ENCODE measurements at places on chromosomes 3 and 15.

DNA sequence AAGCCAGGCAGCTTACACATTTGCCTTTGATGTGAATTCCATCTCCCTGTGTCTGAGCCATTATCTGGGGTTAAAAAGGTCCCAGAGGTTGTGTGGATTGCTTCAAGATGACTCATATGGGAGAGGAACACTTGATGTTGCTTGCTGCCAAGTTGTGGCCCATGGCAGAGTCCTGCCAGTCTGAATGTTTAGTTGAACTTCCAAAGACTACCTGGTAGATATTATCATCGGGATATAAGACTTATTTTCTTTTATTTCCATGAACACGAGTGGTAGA lies 85.6 kb downstream of the TJP1 start:
- no peak for DNase-seq

- DNase-seq, result no peak
Observed at GRCh38 chr3:42911551-42911950, 5.6 kb downstream of the ZNF662 start.

DNA sequence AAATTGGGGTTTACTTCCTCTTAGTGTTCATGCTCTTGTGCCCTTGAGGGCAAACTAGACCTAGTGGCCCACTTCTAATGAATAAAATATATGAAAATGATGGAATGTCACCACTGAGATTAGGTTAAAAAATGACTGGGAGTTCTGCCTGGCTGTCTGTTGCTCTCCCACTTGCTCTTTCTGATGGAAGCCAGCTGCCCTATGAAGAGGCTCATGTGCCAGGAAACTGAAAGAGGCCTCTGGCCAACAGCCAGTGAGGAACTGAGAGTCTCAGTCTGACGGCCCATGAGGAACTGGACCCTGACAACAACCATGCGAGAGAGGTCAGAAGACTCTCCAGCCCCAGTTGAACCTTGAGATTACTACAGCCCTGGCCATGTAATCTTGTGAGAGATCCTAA lies 107.1 kb upstream of the FHIT start:
- DNase-seq, result no peak

- no peak for DNase-seq
Observed at GRCh38 chr3:194617143-194617671, 16.0 kb downstream of the TMEM44 start.

- no peak for DNase-seq
Observed at GRCh38 chr15:84829428-84829827, 12.3 kb downstream of the ALPK3 start.

GRCh38 chr15:70382009-70382749 lies 284.5 kb upstream of the TLE3 start:
- no peak for DNase-seq

DNA sequence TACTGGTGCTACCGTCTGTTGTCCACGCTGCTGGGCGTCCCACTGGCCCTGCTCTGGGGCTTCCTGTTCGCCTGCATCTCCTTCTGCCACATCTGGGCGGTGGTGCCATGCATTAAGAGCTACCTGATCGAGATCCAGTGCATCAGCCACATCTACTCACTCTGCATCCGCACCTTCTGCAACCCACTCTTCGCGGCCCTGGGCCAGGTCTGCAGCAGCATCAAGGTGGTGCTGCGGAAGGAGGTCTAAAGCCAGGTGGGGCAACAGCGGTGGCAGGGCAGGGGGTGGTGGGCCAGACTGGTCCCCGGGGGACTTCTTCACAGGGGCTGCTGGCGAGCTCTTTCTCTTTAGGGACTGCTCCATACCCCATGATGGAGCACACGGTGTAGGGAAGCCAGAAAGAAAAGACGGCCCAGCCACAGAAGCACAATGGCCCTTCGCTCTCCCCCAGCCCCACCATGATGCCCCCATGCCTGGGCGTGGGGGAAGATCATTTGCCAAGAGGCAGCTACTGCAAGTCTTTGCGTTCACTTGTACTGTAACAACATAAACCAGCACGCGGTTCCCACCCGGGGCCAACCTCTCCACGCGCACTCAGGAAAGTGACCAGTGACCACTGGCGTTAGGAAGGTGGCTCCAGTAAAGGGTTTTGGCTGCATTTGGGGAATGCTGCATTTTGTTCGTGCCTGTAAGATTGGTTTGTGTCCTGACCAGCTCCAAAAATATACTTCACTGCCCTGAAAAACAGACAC lies 12.2 kb downstream of the CAV3 start:
- DNase-seq, result no peak

- no peak for DNase-seq
Observed at GRCh38 chr3:10601151-10601856, 95.9 kb upstream of the ATP2B2 start.

- DNase-seq, result no peak
Observed at GRCh38 chr15:100103828-100104227, 237.9 kb downstream of the ADAMTS17 start.

DNA sequence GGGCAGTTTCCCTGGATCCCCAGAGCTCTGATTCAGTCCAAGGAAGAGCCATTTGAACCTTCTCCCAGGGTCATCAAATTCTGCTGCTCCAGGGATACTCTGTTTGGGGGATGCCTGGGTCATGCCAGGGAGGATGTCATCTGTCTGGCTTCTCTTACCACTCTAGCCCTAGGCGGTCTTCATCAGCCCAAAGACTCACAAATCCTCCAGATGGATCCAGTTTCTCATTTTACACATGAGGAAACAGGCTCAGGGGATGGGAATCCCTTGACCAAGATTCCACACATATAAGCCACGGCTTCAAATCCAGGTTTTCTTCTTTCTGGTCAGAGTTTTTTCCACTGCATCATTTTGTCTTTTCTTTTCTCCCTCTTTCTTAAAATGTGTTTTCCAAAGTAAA lies 36.7 kb downstream of the SLC28A1 start:
- DNase-seq, result no peak

DNA sequence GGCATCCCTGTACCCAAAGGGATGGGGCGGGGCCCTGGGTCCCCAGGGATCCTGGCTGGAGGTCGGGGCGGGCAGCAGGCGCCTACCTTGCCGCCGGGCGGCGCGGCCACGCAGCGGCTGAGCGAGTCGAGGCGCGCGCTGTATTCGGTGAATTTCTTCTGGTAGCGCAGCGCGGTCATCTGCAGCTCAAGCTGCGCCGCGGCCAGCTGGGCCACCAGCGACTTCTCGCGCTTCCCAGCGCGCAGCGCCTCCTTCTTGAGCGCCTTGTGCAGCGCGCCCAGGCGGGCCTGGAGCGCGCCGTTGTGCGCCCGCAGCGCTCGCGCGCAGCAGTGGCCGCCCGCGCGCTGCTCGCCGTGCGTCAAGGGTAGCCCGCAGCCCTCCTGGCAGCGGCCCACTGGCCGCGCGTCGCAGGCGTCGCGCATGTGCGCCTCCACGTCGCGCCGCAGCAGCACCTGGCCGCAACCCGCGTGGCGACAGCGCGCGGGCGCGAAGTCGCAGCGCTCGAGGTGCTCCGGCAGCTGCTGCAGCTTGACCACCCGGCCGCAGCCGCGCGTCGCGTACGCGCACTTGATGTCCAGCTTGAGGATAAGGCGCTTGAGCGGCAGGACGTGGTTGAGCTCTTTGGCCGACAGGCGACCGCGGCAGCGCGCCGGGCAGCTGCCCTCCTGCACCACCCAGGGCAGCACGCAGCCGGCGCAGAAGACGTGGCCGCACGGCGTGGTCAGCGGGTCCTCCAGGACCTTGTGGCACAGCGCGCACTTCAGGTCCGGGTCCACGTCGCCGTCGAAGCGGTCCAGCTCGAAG lies 522 bp downstream of the PDZRN3 start:
- DNase-seq, result no peak

DNA sequence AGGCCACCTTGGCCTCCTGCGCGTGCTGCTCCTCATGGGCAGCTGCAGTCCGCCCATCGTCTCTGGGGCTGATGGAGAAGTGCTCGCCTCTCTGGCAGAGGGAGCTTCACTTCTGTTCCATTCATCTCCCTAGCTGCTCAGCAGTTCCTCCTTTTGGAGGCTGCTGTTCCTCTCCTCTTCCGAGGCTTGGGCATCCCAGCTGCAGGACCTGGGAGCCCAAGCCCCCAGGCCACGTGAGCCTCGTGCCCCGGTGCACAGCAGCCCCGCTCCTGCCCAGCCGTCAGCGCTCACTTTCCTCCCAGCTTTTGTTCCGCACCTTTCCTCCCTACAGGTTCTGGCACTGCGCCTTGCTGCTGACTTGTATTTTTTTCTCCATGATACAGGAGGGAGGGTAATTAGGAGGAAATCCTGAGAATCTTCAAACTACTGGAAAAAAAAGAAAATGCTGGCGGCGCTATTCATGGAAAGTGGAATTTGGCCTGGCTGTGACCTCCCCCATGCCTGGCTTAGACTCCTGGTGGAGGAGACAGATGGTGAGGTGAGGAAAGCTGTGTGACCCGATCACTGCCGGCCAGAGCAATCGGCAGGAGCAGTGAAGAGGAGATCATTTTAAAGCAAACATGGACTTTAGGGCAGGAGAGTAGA lies 210.1 kb downstream of the CHST2 start:
- no peak for DNase-seq

DNA sequence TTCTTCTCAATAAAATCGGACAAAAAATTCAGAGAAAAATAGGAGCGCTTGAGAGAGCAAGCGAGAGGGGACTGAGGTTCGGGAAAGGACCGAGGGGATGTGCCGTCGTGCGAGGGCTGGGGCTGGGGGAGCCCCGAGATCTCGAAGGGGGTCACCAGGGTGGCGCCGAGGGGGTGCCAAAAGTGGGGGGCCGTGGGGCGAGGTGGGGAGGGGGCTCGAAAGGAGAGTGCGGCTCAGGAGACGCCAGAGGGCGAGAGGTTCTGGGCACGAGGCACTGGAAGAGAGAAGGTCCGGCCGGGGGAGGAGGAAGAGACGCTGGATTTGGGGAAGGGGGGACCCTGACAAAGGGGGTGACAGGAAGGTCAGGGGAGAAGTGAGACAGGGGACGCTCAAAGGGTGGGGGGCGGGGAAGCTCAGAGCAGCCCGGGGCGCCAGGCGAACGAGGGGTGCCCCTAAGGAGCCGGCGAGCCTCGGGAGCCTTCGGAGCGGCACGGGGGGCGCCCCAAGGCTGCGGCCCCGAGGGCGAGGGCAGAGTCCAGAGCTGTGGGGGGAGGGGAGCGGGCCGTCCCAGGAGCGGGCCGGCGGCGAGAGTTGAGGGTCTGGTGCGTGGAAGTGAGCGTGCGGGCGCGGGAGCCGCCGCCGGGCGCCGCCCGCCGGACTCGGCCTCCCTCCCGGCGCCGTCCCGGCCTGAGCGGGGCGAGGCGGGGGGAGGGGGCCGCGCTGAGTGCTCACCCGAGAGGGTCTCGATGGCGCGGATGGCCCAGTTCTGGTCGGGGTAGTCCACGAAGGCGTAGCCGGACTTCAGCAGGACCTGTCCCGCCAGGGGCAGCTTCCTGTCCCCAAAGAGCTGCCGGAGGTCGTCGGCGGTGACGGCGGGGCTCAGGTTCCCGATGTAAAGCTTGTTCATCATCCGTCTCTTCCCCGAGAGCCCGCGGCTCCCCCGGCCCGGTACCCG lies 514 bp downstream of the IGF2BP2 start:
- DNase-seq, result no peak

DNA sequence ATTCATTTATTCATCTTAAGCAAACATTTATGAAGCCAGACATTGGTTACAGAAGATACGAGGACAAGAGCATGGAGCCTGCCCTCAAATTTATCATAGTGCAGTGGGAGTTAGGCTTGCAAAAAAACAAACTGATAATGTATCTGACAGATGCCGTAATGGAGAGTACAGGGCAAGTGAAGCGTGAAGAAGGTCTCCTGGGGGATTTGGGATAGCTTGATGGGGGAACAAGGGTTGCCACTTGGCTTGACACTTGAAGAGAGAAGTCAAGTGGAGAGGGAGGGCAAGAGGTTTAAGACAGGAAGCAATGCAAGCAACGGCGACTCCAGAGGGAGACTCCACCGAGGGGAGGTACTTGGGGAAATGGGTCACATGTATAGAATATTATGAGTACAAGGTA lies 129.3 kb downstream of the SSR3 start:
- DNase-seq, result no peak

GRCh38 chr3:113210604-113211329 lies 590 bp upstream of the BOC start:
- no peak for DNase-seq

- no peak for DNase-seq
Observed at GRCh38 chr3:53691885-53692284, 154.3 kb downstream of the CHDH start.

GRCh38 chr15:40108061-40108854 lies 421 bp downstream of the BMF start:
- no peak for DNase-seq

DNA sequence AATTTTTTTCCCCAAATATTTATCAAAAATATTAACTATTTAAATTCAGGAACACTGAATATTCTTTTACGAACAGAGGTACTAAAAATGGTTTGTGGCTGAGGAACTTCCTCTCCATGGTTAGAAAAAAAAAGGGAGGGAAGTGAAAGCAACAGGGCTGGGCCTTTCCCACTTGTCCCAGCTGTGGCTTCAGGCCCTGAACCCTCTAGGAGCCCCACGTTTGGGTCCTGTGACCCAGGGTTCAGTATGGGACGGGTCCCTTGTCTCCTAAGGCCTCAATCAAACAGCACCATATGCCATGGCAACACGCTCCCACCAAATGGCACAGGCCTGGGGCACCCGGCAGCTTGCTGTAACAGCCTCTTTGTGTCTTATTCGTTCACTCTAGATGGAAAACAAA lies 32.4 kb downstream of the POC1A start:
- DNase-seq, result no peak

- DNase-seq, result no peak
Observed at GRCh38 chr3:197874653-197875052, 75.3 kb upstream of the RPL35A start.

GRCh38 chr3:43609406-43609805 lies 12.4 kb downstream of the ANO10 start:
- DNase-seq, result no peak

DNA sequence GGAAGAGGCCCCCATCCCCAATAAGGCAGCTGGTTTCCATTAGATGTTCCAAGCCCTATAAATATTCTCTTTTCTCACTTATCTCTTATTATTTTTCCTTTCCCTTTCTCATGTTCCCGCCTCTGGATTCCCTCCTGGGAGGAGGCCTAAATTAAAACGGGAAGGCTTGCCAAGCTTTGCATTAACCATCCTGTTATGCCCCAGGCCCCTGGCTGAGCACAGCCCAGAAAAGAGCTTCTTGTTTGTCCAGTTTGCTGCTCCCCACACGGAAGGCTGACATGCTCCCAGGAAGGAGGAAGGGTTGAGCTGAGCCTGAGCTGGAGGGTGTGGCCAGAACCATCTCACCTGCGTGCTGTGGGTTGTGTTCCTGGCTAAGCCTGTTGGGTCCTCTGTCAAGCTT lies 63.1 kb upstream of the BOC start:
- DNase-seq, result no peak

- DNase-seq, result no peak
Observed at GRCh38 chr3:46960081-46960701, 16.4 kb downstream of the CCDC12 start.

- DNase-seq, result no peak
Observed at GRCh38 chr3:98482717-98483482, 14.6 kb upstream of the OR5K2 start.

DNA sequence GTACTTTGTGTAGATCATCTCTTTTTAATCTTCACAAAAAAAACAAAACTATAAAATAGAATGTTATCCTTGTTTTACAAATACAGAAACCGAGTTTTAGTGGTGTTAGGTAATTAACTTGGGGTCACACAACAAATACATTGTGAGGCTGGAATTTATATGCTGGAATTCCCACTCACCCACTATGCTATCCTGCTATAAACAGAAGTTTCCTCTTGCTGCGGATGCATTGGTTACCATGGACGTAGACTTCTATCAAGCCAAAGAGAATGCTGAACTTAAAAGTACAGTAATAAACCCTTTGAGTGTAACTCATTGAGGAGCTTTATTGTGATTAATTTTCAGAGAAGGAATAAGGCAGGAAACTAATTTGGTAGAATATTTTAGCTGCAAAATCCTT lies 9.2 kb downstream of the SNAP23 start:
- DNase-seq, result no peak

- no peak for DNase-seq
Observed at GRCh38 chr15:67149068-67149772, 83.8 kb downstream of the SMAD3 start.
